Hematopoietic multipotent progenitor cell treated with erythropoietin and hydrocortisone succinate and interleukin-3 and kit ligand, for 8 days (in vitro differentiated cells): ENCODE measurements at places on chromosomes 6 and 20.
A peak's percentile ranks its signal among the peaks of the same experiment; 100 is the strongest.

GRCh38 chr20:37348792-37349516 lies 3.0 kb downstream of the SRC start:
- no peak for DNase-seq

DNA sequence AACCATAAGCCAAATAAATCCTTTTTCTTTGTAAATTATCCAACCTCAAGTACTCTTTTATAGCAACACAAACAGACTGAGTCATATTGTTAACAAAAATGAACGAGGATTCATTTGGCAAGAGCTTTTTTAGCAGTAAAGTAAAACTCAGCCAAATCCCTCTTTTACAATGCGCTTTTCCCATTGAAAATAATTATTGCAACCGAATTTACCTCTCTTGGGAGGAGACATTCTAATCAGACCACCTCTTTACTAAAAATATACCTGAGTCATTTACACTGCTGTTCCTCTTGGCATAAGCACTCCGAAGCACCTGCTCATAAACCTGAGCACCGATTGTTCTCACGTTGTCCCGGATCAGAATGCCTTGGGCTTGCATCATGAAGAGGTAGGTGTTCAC lies 57.4 kb downstream of the B4GALT5 start:
- no peak for DNase-seq

- DNase-seq: no peak
Observed at GRCh38 chr6:143675946-143676345, 1.8 kb upstream of the PHACTR2 start.

- DNase-seq: no peak
Observed at GRCh38 chr6:39430871-39431523, 108.5 kb upstream of the KCNK16 start.

GRCh38 chr6:1110164-1110563 lies 201.7 kb upstream of the FOXQ1 start:
- no peak for DNase-seq

DNA sequence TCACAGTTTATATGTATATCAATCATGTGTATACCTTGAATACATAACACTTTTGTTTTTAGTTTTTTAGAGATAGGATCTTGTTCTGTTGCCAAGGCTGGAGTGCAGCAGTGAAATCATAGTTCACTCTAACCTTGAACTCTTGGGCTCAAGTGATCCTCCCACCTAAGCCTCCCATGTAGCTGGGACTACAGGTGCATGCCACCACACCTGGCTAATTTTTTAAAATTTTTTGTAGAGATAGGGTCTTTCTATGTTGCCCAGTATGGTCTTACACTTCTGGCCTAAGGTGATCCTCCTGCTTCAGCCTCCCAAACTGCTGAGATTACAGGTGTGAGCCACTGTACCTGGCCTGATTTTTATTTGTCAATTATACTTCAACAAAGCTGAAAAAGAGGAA lies 69.9 kb downstream of the SYCP2L start:
- DNase-seq: no peak

- no peak for DNase-seq
Observed at GRCh38 chr6:138455746-138456400, 43.4 kb downstream of the NHSL1 start.

DNA sequence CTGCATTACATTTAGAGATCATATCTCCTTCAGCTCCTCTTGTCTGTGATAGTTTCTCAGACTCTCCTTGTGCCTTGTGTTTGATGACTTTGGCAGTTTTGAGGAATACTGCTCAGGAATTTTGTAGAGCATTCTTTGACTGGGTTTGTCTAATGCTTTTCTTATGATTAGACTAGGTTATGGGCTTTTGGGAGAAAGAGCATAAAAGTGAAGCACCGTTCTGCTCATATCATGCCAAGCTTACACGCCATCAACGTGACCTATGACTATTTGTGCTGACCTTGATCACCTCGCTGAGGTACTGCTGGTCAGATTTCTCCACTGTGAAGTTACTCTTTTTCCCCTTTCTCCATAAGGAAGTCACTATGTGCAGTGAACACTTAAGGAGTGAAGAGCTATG lies 256.0 kb downstream of the LY86 start:
- no peak for DNase-seq

DNA sequence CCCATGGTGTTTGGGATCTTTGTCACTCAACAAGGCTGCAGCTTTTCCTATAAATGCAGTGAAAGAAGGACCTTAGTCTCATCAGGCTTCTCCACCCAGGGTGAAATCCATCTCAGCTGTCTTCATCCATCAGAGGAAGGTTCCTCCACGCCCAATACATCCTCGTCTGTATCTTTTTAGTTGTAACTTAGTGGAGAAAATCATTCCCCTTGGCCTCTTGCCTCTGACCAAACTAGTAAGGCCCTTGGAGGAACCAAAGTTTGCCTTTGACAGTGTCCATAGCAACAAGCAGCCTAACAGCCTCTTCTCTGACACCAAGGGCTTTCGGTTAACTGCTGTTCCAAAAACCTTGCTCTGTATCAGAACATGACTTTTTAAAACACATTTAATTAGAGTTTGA lies 230.3 kb upstream of the ECI2 start:
- no peak for DNase-seq

DNA sequence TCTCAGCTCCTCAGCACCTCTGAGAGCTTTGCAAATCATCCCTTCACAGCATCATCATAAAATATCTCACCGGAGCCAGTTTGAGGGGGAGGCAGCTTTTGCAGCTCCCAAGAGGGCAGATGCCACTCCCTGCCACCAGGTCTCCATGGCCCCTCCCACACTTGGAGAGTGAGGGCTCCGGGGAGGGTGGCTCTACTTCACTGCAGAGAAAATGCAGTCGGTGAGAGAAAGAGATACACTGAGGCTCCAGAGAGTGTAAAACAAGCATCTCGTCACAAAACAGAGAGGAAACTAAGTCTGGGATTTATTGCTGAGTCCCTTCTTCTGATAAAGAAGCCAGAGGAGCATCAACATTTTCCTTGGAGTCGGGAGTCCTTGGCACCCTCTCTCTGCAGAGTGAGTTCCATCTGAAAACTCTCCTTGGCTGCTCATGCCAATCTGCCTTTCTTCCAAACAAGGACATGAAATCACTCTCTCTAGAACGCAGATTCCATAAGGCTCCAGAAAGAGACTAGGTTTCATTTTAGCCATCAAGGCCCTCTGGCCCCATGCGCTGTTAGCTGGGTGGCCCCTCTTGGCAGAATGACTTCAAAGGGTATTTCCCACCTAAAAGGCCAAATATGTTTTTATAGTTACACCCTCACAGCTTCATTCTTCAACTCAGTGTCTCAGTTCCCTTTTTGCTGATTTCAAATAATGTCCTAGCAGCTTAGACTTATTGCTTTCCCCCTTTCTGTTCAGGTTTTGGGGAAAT lies 70.6 kb upstream of the F13A1 start:
- DNase-seq: no peak

DNA sequence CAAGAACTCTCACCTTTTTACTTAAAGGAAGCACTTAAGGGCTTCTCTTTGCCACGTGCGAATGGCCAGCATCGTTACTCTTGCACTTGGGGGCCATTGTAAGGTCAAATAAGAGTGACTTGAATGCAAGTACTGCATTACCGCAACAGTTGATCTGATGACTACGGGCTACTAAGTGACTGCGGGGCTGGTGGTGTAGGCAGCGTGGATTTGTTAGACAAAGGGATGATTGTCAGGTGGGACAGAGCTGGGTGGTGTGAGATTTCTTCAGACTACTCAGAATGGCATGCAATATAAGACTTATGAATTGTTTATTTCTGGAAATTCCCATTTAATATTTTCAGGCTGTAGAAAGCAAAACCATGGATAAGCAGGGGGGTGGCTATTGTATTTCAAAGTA lies 199.7 kb upstream of the UST start:
- DNase-seq: no peak

DNA sequence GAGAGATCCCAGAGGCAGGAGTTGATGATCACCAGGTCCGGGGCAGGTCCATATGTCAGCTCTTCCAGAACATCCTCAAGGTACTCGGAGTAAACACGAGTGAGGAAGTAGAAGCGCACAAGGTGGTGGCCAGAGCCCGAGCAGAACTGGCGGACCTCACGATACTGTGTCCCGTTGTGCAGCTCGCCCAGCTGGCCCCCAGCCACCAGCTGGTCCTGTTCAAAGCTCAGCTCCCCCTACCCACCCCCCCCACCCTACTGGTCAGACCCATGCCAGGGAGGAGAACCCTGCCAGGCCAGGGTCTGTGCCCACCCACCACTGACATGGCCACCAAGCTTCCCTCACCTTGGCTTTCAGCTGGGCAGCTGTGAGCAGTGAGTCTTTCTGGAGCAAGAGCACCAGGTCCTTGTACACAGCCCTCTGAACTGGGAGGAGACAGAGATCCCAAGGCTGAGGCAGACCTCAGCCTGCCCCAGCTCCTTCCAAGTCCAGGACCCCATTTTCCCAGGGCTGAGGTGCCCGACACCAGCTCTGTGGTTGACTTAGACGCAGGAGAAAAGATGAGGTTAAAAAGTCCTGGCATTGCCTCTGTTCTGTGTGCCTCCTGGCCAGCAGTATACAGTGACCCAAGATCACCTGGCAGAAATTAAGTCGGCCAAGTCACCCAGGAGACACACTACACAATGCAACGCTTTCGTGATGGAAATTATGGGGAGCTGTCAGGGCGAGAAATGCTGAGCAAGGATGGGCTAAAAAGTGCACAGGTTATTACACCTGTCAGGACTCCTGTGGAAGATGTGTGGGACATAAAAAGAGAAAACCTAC lies 1.4 kb downstream of the PCED1A start:
- no peak for DNase-seq

- DNase-seq: no peak
Observed at GRCh38 chr6:160088784-160089533, 32.7 kb upstream of the SLC22A1 start.

GRCh38 chr6:169370666-169371343 lies 117.2 kb upstream of the THBS2 start:
- DNase-seq: no peak

- DNase-seq: peak; percentile 53
Observed at GRCh38 chr6:53048431-53049195, 16.6 kb upstream of the FBXO9 start.

DNA sequence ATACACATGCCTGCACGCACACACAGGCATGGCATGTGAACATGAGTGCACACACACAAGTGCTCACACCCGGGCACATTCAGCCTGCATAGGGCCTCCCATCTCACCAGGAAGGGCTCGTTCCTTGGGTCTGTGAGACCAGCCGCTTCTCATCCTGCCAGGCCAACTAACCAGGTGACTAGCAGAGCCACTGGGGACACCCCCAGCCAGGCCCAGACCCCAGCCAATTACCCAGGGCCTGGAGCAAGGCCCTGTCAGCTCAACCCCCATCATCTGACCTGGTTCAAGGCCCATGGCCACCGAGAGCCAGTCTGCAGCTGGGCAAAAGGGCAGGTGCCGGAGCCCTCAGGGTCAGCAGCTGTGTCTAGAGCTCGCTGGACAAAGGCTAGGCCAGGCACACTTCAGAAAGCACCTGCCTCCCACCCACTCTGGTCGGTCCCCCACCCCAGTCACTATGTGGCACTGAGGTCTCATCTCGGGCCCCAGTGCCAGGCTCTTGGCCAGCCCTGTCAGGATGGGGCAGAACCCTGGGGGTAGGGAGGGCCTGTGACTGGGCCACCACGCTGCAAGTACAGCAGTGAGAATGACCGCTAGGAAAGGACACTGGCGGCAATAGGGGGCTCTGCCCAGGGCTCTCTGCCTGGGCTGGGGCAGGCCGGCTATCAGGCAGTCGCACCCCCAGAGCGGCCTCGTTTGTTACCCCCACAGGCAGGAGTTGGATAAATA lies 26.8 kb upstream of the MRGBP start:
- DNase-seq: no peak

- peak; percentile 78 for DNase-seq
Observed at GRCh38 chr6:27867945-27868300, 44.3 kb downstream of the OR2B2 start.

GRCh38 chr6:35309611-35310264 lies 12.1 kb downstream of the DEF6 start:
- no peak for DNase-seq

DNA sequence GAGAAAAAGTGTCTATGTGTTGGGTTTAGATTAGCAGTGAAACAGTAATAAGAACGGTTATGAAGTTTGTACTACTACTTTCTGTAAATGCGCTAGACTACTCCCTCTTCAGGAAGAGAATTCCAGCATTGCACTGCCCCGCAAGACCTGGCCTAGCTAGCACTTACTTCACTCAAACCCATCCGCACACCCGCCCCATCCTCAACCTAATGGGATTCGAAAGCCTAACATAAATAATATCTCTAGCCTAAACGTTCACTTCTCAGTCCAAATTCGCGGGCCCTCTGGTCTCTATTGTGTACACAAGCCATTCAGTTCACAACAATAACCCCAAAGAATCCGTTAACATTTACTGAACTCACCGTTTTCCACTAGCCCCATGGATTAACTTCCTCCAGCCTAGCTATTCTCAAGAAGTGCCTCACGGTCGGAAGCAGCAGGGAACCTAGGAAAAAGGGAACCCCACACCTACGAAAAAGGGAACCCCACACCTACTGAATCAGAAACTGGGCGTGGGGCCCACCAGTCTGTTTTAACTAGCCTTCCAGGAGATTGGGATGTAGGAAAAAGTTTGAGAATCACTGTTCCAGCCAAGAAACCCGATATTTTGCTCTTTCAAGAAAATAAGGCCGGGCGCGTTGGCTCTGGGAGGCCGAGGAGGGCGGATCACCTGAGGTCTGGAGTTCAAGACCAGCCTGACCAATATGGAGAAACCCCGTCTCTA lies 45.4 kb upstream of the BTN3A2 start:
- no peak for DNase-seq

GRCh38 chr6:124714728-124715127 lies 247.5 kb upstream of the RNF217 start:
- DNase-seq: no peak

GRCh38 chr6:10310330-10310653 lies 104.6 kb downstream of the TFAP2A start:
- no peak for DNase-seq

GRCh38 chr20:33673410-33674293 lies 576 bp downstream of the NECAB3 start:
- DNase-seq: no peak

- DNase-seq: no peak
Observed at GRCh38 chr20:38192323-38192885, 27.3 kb upstream of the TGM2 start.

DNA sequence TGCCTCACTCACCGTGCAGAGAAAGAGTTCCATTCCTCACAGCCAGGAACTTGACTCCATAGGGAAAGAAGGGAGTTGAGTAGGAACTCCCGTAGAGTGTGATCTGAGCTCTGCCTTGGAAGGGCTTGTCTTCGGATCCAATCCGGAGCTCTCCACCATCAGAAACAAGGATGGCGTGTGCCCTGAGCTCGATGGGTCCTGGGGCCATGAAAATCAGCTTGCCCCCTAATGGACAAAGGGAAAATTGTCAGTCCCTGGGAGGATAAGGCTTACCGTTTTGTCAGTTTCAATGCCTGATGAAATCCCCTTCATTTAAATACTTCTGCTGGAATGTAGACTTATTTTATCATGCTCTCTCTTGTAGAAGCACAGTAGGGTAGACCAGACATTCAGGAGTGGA lies 153.3 kb downstream of the PKHD1 start:
- no peak for DNase-seq

GRCh38 chr6:82030301-82030700 lies 217.2 kb downstream of the IBTK start:
- DNase-seq: no peak
